ENCODE measurements at places on chromosomes 2 and 18.

DNA sequence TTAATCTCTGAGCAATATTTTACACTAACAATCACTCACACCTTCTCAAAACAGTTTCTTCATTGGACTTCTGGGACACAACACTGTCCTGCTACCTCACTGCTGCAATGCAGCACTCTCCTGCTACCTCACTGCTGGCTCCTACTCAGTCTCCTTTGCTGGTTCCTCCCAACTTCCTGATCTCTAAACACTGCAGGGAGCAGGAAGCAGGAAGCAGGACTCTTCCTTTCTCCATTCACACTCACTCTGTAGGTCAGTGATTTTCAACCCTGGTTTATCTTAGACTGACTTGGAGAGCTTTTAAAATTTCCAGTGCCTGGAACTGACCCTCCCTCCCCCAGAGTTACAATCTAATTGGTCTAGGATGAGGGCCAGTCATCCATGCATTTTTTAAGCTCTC is 243.4 kb upstream of the RBBP8 start:
- DNase-seq, result no peak

DNA sequence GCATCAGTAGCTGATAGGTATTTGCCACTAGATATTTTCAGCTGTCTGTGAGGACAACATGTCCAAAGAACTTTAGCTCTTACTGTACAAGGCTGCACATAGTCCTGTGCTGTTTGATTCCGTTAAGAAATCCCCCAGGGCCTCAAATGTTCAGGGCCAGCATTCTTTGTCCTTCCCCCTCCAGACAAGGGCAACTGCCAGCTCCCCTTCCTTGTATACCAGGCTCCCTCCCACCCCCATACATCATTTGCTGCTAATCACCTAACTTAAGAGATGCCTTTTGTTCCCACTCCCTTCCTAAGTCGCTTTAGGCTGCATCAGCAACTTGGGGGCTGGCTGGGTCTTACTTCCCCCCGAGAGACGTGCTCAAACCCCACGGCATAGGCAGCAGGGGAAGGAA is 138.7 kb downstream of the CDH20 start:
- DNase-seq, result no peak

DNA sequence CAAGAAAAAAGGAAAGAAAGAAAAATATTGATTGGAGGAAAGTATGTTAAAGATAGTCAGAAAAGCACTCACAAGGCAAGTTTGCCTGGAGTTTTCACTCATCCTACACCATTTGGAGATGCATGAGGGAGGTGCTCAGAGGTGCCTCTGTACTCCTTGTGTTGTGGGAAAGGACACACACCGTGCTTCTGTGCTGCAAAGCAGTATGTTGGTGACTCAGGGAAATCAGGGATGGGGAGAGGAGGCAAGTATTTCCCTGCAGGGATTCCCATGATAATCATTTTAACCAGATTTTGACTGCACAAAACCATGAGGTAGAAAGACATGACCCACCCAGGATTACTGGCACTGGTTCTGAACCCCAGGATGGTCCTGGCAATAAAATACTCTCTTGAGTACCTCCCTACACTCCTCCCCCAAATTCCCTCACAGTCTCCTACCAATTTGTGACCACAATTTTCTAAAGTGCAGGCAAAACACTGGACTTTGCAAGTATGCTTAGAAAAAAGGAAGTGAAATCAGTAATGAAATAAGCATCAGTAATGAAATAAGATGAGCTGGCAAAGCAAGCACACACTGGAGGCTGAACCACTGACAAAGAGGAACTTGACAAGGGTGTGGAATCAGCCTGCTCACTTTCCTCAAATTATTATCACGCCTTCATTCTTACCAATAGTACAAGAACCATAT is 155.5 kb upstream of the ACVR2A start:
- DNase-seq, result no peak

- no peak for DNase-seq
These were observed 1113.0 kb downstream of the BCL11A start for GRCh38 chr2:59440491-59440890.

- no peak for DNase-seq
These were observed 154.8 kb upstream of the ID2 start for GRCh38 chr2:8527031-8527430.

DNA sequence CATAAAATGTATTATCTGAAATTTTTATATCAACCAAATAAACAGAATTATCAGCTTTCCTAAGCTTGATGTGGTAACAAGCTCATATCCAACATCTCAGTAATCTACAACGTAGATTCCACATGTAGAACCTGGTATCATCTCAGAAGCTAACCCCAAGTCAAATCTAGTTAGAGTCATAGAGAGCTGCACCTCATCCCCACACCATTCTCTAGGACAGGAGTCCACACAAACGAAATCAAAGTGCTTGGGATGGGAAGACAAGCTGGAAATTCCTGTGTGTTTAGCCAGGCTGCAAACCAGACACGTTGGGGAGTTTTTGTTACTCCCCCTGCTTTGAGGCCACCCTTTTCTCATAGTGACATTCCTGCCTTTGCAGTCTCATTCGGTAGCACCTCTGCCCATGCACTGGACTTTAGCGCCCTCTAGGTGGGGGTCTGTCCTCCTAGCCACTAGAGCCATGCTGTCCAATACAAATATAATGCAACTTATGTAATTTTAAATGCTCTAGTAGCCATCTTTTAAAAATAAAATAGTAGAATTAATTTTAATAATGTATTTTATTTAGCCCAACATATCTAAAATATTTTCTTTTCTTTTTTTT is 28.1 kb upstream of the SATB2 start:
- DNase-seq, result no peak

DNA sequence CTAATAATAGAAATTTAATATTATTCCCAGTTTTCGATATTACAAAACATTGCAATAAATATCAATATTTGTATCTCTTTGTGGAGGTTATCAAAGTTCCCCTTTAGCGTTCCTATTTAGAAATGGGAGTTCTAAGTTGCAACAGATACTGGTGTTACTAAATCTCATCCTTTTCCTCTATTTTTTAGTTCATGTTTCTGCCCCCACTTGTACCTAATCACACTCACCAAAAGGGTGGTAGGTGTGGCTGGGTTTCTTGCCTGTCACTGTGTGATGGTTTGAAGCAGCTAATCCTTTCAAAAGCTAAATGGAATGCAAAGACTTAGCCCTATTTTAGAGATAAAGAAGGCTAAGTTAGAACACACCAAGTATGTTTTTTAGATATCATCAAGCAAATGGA is 997.9 kb downstream of the TSN start:
- no peak for DNase-seq

DNA sequence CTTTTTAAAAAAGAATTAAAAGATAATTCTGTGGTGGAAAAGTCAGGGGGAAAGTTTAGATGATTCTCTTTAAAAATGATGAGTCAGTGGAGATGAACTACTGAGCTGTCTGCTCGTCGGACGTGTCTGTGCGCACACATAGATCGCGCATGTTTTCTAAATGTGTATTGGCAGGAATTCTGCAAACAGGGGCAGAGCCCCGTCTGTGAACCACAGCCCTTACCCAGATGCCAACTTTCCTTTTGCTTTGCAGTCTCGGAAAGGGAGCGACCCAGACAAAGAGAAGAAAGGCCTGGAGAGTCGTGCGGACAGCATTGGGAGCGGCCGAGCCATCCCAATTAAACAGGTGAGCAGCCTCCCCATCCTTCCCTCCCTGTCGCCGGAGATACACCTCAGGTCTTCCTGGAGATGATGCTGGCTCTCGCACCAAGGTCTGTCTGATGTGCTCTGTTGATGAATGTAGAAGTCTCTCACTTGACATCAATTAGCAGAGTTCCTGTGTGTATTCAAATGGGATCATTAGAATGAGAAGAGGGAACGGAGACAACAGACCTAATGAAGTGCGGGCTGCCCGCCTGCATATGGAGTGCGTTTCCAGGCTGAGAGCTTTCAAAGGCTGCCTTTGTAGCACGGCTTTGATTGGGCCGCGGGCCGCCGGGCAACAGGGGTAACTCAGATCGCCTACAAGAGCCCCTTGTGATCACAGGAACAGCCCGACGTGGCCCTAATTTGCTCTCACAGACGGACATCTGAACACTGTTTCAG is 313.3 kb downstream of the AGAP1 start:
- DNase-seq, result no peak

DNA sequence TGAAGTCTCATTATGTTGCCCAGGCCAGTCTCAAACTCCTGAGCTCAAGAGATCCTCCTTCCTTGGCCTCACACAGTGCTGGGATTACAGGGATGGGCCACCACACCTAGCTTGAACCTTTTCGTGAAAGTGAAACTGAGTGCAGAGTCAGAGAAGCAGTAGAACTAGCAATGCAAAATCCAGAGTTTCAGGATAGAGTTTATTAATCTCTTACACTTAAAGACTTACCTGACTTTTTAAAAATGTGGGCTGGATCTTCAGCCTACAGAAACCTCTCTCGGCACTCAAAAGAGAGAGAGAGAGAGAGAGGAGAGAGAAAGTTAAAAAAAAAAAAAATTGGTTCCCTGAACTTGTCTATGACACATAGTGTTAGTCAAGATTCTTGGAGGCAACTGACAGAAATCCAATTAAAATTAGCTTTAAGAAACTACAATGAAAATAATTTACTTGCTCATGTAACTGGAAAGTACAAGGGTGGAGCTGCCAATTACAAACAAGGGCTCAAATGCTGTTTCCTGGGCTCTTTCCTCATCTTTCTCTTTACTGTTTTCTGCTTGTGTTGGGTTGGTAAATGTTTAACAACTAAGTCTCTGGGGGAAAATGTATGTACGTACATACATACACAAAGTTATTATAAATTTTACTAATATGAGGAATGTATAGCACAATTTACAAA is 98.1 kb upstream of the CERS6 start:
- DNase-seq, result no peak

- DNase-seq, result no peak
These were observed 296.3 kb downstream of the DYSF start for GRCh38 chr2:71749671-71750101.

- DNase-seq, result no peak
These were observed at the start of gene TUBA4B for GRCh38 chr2:219252900-219253752. TUBA4B (plus strand) TSS chr2:219253243; CDS start chr2:219253408, 165 bp downstream.

DNA sequence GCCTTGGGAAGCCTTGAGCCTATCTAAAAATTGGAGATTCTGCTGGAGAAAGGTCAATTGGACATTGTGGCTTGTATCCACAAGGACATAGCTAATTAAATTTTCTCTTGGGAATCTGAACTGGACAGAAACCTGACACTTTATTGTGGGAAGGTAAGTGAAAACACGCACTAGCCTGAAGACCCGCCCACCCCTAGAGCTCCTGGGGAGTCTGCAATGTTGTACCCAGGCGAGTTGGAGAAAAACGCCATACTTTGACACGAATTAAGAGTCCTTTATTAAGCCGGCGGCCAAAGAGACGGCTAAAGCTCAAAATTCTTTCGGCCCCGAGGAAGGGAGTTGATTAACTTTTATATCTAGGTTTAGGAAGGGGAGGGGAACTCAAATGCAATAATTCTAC is 1.2 kb upstream of the ZNF892 start:
- no peak for DNase-seq

DNA sequence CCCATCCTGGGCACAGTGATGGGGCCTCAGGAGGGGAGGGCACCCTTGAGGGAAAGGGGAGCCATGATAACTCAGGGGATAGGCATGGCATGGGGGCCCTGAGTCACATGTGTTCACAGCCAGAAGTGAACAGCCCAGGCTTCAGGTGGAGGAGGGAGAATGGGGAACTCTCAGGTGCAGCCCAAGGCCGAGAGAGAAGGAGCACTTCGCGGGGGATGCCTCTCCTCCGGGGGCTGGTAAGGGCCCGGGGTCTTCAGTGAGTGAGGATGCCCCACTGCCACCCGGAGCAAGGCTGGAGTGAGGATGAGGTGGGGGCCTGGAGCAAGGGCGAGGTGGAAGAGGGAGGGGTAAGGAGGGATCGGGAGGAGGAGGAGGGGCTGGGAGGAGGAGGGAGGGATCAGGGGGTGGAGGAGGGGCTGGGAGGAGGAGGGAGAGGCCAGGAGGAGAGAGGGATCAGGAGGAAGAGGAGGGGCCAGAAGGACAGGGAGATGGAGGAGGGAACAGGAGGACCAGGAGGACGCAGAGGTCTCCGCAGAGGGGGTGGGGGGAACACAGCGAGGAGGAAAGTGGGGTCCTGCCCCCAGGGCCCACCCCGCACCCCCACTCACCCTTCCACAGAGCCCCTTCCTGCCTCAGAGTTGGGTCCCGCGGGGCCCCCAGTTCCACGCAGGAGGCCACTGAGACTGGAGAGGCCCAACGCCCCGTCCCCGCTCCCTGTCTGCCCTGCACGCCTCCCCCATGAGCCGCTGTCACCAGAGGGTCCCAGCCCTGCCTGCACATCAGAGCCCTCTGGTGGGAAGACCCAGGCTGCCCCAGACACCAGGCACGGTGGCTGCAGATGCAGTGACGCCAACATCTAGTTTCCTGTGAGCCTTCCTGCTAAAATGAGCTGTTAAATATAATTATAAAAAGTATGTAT is 42.8 kb downstream of the RAMP1 start:
- no peak for DNase-seq

- no peak for DNase-seq
These were observed 862.3 kb upstream of the POU3F3 start for GRCh38 chr2:103991591-103991990.

DNA sequence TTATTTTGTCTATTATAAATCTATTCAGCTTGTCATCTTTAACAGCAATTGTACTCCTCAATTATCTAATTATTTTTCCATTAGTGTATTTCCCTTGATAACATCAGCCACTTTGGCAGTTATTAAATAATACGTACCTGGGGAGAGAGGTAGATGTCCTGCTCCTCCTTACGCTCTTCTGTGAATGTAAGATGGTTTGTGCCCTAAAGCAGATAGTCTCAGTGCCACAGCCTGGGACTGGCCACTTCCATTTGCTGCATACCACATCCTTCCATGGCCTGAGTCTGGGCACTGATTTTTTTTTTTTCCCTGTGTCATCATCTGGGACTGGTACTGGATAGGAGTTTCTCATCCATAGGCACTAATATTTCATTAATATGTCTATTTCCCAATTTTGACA is 632.4 kb upstream of the LRRTM4 start:
- no peak for DNase-seq

GRCh38 chr2:215504547-215504946 is 68.7 kb upstream of the FN1 start:
- DNase-seq, result no peak

- DNase-seq, result no peak
These were observed 10.4 kb upstream of the DAW1 start for GRCh38 chr2:227861011-227861410.

DNA sequence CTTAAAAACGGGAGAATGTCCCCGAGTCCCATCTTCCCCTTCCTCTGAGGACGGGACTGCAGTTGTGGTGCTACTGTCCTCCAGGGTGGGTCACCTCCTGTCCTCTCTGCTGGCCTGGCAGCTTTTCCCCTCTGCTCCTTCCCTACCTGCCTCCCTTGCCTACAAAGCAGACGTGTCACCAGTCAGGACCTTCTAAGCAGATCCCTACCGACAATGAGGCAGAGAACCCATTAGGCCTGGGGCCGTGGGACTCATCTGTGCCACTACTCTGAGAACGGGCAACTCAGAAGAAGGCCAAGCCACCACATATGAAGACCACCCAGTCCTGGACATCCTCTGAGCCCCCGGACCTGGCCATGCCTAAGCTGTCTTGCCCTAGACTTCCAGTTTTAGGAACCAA is 103.0 kb upstream of the TEX51 start:
- DNase-seq, result no peak

- DNase-seq, result no peak
These were observed 209.2 kb downstream of the MCFD2 start for GRCh38 chr2:46706264-46706983.
